ENCODE measurements at places on chromosomes 4 and X.

DNA sequence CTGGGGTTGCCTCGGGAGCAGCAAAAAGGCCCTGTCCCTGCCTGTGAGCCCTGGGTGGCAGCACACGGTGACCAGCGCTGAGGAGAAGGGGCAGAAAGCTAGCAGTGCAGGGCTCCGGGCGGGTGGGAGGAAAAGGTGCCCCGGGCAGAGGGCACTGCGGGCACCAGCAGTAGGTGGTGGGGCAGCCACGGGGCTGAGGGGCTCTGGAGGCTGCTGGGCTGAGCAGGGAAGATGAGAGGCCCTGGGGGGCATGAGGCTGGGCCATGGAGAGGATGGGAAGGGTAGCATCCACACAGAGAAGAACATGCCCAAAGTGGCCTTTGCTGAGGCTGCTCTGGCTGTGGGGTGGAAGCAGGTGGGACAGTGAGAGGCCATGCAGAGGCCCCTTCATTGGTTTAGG, 67.5 kb upstream of the NKX1-1 start:
- DNase-seq, result no peak

DNA sequence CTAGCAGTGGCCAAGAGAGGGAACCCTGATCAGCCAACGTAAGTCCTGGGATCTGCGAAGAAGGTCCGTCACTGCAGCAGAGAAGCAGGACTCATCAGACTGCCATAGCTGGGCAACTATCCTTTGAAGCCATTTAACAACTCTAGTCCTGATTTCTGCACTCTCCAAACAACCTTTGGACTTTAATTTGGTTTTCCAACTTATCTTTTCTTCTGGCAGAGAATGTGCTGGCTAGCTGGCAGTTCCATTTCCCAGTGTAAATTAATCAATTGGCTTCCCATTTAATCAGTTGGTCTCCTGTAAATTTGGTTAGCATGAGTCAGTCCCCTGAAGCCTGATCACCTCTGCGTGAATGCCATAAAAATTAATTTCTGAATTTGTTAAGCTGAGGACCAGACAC, 153.7 kb upstream of the GPR101 start:
- no peak for DNase-seq

GRCh38 chrX:68179355-68179754, 253.9 kb downstream of the OPHN1 start:
- no peak for DNase-seq

DNA sequence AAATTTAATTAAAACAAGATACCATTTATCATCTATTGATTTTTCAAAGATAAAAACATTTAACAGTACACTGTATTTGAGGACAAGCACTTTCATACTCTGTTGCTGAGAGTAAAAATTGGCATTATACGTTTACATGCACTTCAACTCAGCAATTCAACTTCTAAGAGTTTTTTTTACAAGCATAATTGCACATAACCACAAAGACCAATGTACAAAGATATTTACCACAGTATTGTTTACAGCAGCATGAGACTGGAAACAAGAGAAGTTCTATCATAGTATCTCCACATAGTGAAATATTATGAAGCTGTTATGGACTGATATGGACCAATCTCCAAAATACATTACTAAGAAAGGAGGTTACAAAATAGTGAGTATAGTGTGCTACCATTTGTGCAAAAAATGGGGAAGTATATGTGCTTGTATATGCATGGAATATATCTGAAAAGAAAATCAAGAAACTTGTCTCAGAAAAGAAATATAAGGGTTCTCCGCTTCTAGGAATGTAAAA, 10.9 kb downstream of the GAB3 start:
- no peak for DNase-seq

DNA sequence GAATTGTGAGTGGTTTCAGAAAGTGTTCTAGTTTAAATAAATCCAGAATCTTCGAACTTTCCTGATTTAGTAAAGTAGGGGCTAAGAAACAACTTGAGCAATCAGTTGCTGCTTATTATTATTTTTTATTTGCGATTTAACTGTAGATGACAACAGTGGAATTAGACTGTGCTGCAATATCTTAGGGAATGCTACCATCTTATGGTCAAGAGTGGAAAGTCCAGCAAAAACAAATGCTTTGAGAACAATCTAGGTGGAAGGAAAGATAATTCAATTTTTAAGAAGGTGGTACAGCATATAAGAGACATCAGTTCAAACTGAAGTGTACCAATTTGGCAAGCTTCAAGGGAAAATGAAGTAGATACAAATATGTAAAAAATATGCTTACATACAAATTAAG, 73.3 kb downstream of the CYLC1 start:
- no peak for DNase-seq

- no peak for DNase-seq
Observed at GRCh38 chr4:56348576-56348975, 38.7 kb downstream of the AASDH start.

DNA sequence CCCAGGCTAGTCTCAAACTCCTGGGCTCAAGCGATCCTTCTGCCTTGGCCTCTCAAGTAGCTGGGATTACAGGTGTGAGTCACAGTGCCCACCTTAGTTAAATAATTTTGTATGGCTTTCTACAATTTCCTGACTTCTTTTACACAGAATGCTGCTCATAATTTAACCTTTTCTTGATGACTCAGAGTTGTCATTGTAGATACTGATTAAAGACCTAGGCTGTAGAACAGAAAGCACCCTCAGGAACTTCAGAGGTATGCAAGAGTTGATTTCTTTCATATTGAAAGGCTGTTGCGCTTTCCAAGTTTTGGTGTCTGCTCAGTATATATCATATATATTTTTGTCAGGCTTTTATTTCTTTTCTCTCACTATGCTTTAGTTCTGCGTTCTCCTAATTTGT, 21.1 kb upstream of the GPR34 start:
- DNase-seq, result no peak

DNA sequence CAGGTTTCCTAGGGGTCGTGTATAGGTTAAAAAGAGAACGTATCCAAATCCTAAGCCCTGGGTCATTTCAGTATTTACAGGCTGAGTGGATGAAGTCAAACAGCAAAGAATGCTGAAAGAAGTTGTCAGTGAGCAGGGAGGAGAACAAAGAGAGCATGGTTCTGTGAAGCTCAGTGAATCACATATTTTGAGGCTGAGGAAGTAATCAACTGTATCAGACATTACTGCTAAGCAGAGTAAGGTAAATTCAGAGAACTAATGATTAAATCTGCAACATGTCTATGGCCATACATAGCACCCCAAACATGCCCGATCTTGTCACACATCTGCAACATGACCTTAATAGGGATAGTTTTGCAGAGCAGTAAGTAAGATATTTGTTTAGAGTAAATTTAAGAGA, 1130.3 kb downstream of the RAPGEF2 start:
- no peak for DNase-seq

- DNase-seq, result no peak
Observed at GRCh38 chrX:100883654-100884053, 9.5 kb upstream of the NOX1 start.

DNA sequence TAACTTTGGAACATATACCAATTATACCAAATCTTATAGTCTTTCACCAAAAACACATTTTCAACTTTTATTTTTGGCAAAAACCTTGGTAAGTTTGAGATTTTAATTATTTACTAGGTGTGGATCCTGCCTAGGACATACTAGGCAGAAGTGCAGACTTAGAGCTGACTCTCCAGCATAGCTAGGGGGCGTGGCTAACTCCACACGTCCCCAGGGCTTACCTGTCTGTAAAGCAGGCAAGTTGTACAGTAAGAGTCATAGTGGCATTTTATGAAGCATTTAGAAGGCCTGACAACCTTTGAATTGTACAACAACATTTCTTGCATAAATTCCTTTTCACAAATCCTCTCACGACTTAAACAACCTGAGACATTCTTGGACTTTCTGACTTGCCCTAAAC, 19.2 kb upstream of the GRPEL1 start:
- DNase-seq, result no peak

DNA sequence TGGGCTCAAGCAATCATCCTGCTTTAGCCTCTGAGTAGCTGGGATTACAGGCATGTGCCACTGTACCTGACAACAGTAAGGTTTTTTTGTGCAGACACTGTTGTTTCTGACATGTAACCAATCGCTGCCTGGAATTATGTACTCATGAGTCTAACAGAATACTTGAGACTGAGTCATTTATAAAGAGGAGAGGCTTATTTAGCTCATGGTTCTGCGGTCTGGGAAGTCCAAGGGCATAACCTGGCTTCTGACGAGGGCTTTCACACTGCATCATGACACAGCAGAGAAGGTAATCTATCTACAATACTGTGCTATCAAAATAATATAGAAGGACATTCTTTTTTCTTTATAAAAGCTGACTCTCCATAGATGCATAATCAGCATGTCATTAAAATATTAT, 115.5 kb upstream of the STOX2 start:
- DNase-seq, result no peak

DNA sequence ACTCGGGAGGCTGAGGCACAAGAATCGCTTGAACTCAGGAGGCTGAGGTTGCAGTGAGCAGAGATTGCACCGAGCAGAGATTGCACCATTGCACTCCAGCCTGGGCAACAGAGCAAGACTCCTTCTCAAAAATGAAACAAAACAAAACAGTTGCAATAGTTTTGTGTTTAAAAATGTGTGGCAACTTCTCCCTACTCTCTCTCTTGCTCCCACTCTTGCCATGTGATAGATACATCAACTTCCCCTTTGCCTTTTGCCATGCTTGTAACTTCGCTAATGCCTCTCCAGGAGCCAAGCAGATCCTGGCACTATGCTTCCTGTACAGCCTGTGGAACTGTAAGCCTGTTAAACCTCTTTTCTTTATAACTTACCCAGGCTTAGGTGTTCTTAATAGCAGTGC, 52.5 kb upstream of the INTU start:
- no peak for DNase-seq

GRCh38 chr4:25882226-25882625, 19.4 kb upstream of the SEL1L3 start:
- DNase-seq, result no peak

GRCh38 chr4:125003840-125004239, 291.3 kb upstream of the ANKRD50 start:
- DNase-seq, result no peak

DNA sequence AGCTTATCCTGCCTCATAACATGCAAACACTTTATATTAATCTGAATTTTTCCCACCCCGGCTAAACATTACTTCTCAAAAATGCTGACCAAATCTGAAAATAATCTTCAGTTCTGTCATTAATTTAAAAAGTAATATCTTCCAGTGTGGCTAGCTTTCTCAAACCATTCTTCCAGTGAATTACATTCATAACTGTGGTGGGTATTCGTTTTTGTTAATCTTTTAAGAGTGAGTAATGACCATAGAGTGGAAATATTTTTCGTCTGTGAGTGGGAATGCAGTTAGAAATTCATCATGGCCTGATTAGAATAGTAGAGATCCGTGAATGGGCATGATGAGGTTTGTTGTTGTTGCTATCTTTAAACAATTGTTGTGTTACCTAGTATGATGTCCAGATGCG, 138.6 kb upstream of the SFRP2 start:
- no peak for DNase-seq

DNA sequence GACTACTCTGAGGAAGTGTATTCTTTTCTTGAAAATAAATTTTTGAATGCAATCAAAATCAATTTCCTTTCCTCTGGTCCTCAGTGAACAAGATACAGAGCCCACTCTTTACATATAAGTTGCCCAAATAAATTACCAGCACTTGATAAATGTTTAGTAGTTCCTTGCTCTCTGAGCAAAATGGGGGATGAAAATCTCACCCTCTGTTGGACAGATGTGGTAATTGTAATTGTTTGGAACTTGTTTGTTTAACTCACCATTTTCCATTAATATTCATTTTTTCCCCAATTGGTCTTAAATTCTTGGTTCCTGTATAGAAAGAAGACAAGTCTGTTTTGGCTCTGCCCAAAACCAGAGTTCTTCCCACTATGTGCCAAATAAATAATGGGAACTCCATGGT, 146.3 kb downstream of the LDB2 start:
- DNase-seq, result no peak

DNA sequence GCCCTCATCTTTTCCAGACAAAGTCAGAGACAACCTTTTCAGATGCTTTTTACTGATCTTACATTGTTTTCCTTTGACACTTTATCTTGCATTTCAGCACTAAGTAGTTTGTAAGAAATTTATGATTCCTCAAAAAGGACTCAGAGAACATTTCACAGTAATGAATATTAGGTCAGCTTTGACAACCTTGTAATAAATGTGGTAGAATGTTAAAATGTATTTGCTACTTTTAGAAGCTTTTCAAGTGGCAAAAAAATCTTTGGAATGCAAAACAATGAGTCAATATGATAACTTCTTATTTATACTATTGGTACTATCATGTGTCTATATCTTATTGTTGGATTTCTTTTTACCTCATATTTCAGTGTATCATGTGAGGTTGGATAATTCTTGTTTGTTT, 146.2 kb upstream of the FAT4 start:
- no peak for DNase-seq

DNA sequence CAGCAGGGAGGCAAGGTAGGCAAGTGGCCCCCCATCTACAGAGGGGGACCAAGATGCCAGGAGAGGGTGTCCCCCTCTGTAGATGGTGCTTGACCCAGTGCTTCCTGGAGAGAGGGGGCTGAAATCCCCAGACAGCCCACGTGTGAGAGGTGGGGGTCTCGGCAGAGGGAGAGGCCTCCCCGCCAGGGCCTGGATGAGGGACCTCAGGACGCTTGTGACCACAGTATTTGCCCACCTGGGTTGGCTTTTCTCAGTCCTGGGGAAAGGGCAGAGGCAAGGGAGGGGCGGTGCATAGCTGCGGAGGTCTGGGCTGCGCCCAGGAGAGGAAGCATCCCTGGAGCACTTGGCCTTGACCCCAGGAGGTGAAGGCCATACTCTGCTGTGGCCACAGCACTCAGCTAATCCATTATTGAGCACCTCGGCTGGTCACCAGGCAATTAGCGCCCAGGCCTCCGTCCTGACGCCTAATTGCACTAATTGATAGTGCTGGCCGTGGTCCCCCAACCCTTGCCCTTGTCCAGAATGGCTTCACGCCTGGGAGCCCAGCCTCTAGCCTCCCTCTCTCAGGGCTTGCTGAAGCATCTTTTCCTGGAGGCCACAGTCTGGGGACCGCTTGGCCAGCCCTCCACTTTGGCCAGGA, 30.7 kb downstream of the HMX1 start:
- no peak for DNase-seq

- no peak for DNase-seq
Observed at GRCh38 chrX:120794525-120794975, 81.1 kb downstream of the CT47B1 start.

DNA sequence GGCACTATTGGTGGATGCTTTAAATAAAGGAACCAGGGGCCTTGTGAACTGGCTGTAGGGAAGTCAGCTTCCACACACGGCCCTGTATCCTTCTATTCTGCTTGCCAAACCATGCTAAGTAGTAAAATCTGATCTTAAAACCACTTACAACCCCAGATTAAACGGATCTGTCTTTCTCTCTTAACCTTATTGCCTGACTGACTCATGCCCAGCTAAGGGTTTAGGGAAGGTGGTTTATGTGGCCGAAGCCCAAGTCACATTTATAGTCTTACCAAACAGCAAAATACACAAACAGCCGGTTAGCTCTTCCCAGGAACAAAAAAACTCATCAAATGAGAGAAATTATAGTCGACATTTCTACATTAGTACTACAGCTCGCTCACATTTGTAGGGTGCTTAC, 988.4 kb upstream of the TENM3 start:
- no peak for DNase-seq

DNA sequence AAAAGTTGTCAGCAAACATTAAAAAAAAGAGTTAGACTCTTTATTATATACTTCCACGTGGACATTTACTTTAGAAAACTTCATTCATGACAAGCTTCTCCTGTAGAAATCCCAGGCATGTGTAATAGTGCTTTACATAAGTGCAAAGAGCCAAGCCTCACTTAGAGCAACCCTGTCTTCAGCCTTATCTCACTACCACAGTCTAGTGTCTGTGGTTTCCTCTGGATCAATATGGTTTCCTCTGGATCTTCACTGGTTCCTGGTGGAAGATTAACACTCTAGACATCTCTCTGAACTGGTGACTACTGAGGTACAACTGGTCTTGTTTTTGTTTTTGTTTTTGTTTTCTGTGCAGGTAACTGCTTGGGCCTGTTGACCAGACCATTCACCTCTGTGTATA, 18.4 kb upstream of the ARMCX5 start:
- DNase-seq, result no peak

All from NCI-H446 treated with DMSO at 0.1 percent for 48 hours (cell line).